ENCODE measurements at places on chromosomes 3 and 15. TPM values are rescaled to one million over a fixed set of nuclear protein-coding genes. Genes with fewer than 3 reads are reported as not detected.

The LTK gene
- polyA plus RNA-seq, result 14.7 TPM

The CPNE9 gene
- polyA plus RNA-seq, result 0.73 TPM

The LRTM1 gene
- 0.25 TPM for polyA plus RNA-seq

The XCR1 gene
- 1.2 TPM for polyA plus RNA-seq
